ENCODE measurements at places on chromosomes 3 and 15.

GRCh38 chr3:86257955-86258641 is 732.9 kb downstream of the VGLL3 start:
- no peak for DNase-seq

- no peak for DNase-seq
Observed at GRCh38 chr15:59722476-59722875, 33.4 kb upstream of the BNIP2 start.

DNA sequence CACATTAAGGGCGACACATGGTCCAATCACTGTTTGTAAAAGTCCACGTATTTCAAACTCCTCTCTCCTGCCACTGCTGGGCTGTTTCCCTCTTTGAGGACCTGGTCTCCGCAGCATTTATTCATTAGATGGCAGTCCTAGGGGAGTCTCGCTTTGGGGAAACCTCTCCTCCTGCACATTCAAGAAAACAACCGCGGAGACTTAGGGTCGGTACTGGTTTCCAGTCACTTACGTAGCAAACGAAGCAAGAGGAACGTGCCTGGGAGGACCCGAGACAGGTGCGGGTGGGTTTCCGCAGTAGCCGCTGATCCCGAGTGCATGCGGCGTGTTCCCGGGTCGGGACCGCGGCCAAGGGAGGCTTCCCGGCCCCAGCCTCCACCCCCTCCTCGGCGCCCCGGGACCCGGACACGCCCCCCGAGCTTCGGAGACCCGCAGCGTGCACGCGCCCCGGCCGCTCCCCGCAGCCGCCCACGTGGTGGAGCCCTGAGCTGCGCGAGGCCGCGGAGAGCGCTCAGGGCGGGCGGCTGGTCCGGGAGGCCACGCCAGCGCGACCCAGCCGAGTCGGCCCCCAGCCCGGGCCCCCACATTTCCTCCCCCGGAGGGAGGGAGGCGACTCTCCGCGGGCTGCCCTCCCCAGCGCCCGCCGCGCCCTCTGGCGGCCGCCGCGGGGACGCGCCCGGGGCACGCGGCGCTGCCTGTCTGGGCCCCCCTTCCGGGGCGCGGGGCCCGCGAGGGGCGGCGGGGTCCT is 1.1 kb upstream of the IGF1R start:
- no peak for DNase-seq

DNA sequence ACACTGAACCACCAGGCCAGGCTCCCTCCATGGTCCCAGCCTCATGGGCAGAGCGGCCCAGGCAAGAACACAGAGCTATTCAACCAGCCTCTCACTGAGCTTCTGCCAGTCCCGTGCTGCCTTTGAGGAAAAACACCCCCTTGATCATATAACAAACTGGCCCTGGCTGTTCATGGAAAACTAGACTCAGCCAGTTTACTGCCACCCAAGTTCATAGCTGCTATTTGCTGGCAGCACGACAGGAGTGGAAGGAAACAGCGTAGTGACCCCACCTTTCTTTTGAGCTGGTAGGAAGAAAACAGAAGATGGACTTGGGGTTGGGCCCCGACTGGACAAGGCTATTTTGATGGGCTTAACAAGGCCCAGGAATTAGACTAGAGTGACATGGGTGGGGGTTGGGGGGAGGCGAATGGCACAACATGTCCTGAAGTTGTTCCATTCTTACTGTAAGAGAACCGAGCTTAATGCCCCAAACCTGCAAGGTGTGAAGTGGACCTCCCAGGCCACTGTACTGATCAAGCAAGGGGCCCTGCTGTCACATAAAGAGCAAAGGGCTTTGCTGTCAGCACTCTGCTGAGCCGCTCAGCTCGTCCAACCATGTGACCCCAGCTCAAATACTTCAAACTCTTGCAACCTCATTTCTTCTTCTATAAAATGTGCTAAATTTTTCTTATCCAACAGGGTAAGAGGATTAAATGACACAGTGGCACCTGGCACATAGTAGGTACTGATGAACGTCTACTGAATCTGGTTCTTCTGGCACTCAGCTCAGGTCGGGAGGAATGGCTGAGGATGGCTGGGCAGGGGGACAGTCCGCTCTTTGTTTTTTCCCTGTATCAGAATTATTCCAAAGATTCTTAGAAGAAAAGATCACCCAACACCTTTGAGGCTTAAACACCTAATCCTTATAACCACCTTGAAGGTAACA is 1.6 kb downstream of the FBXL22 start:
- DNase-seq = no peak

GRCh38 chr3:105103139-105103538 is 263.6 kb upstream of the ALCAM start:
- DNase-seq = no peak

DNA sequence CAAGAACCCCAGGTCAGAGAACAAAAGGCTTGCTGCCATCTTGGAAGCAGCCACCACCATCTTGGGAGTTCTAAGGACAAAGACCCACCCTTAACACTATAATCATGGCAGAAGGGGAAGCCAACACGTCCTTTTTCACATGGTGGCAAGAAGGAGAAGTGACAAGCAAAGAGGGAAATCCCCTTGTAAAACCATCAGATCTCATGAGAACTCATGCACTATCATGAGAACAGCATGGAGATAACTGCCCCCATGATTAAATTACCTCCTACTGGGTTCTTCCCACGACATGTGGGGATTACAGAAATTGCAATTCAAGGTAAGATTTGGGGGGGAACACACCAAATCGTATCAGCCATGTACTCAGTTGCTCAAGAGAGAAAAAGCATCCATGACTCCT is 21.1 kb upstream of the GBE1 start:
- no peak for DNase-seq
